ENCODE measurements at places on chromosomes 12 and 14.
A peak's percentile ranks its signal among the peaks of the same experiment; 100 is the strongest.

- ATAC-seq: no peak
These were observed 171.2 kb upstream of the EGLN3 start for GRCh38 chr14:34122081-34122480.

GRCh38 chr12:86550218-86551145 lies 294.3 kb upstream of the MGAT4C start:
- no peak for ATAC-seq

GRCh38 chr12:114995891-114996290 lies 311.9 kb upstream of the TBX3 start:
- no peak for ATAC-seq

DNA sequence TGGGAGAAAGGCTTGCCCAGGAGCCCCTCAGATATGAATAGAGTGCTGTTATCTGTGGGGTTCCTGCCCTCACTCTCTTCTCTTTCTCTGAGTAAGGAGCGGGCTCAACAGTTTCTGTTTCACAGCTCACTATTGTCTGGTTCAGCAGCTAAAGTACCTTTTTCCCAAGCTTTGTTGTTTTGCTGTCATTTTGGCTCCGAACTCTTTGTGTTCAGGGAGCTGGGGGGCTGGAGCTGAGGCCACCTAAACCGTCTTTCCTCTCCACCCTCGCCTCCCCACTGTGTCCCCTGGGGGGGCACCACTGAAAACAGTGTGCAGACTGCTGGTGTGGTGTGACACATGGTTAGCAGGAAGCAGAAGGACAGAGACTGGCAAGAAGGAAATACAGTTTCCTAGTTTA lies 51.4 kb downstream of the FBXW8 start:
- no peak for ATAC-seq

DNA sequence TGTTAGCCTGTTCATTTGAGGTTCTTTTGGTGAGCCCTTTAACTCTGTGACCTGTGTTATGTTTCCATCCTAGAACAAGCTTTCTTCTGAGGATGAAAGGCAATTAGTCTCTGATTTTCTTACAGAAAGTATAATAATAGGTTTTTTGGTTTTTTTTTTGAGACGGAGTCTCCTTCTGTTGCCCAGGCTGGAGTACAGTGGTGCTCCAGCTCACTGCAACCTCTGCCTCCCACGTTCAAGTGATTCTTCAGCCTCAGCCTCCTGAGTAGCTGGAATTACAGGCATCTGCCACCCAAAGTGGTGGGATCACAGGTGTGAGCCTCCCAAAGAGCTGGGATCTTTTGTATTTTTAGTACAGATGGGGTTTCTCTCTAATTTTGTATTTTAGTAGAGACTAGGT lies 52.7 kb upstream of the SYNE2 start:
- ATAC-seq: peak; percentile 58

- ATAC-seq: no peak
These were observed 4.2 kb downstream of the PLEKHG3 start for GRCh38 chr14:64708148-64709004.

- no peak for ATAC-seq
These were observed 226.2 kb downstream of the TRHDE start for GRCh38 chr12:72498354-72498753.

- ATAC-seq: no peak
These were observed 56.4 kb downstream of the MON2 start for GRCh38 chr12:62522984-62523383.

DNA sequence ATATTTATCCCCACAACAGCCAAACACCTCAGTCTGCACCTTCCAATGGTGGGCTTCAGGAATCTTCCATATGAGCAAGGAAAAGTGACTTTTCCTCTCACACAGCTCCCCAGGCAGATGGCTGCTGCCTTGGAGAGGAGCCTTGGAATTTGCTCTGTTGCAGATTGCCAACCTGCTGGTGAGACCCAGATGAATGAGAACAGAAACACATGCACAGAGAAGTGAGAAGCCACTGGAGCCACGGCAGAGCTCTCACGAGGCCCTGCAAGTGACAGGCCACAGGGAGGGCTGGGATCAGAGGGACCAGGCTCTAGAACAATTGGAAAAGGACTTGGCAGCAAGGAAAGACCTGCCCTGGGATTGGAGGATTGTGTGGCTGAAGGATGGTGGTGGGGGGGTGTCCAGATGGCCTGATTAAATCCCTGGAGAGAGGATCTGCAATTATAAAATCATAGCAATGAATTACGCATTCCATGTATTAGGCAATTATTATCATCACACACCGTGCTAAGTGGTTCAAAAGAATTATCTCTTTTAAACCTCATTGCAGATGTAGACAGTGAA lies 84.9 kb upstream of the PWP1 start:
- no peak for ATAC-seq

- ATAC-seq: no peak
These were observed 29.5 kb downstream of the MYO1H start for GRCh38 chr12:109377139-109377685.

GRCh38 chr14:77543637-77544334 lies 45.2 kb upstream of the ISM2 start:
- no peak for ATAC-seq

- no peak for ATAC-seq
These were observed 25.8 kb downstream of the SNRNP35 start for GRCh38 chr12:123483602-123484248.

GRCh38 chr12:130764475-130765185 lies 48.5 kb upstream of the RIMBP2 start:
- ATAC-seq: no peak

DNA sequence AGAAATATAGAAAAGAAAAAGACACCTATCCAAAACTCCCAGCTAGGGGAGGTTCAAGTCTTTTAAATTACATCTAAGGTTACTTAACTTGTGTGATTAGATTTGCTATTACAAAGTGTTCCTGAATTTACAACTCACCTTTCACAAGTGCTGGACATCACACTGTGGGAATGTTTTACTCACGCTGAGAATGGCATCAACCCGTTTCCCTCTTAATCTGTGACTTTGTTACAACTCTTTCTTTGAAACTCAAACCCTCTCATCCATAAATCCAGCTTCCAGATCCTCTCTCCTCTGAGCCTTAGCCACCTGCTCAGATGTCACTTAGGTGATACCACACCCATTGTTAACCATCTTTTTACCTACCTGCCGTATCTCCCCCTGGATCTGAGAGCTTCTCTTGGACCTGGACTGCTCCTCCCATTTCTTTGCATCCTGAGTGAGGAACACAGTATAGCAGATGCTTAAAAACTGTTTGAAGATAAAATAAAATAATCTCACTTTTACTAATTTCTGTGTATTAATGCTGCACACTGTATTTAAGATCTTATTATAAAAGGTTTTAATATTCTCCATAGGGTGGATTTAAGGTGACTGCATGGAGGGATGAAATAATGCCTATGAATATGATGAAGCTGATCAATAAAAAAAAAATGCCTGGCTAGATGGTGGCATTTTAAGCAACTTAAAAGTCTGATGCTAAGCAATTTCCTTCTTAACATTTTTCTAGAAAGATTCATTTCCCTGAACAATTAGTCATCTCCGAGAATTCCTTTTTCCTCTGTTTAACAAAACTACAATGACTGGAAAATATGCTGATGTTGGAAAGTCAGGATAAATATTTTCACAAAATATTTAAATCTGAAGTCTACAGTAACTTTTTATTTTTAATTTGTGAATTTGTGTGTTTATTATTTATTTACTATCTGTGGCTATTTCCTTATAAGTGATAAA lies 39.1 kb upstream of the NAP1L1 start:
- peak; percentile 39 for ATAC-seq

- ATAC-seq: no peak
These were observed 399.8 kb upstream of the USP15 start for GRCh38 chr12:61860451-61860850.

GRCh38 chr12:68435816-68436215 lies 103.7 kb upstream of the MDM1 start:
- no peak for ATAC-seq

GRCh38 chr12:129101404-129101803 lies 248.1 kb downstream of the GLT1D1 start:
- no peak for ATAC-seq

DNA sequence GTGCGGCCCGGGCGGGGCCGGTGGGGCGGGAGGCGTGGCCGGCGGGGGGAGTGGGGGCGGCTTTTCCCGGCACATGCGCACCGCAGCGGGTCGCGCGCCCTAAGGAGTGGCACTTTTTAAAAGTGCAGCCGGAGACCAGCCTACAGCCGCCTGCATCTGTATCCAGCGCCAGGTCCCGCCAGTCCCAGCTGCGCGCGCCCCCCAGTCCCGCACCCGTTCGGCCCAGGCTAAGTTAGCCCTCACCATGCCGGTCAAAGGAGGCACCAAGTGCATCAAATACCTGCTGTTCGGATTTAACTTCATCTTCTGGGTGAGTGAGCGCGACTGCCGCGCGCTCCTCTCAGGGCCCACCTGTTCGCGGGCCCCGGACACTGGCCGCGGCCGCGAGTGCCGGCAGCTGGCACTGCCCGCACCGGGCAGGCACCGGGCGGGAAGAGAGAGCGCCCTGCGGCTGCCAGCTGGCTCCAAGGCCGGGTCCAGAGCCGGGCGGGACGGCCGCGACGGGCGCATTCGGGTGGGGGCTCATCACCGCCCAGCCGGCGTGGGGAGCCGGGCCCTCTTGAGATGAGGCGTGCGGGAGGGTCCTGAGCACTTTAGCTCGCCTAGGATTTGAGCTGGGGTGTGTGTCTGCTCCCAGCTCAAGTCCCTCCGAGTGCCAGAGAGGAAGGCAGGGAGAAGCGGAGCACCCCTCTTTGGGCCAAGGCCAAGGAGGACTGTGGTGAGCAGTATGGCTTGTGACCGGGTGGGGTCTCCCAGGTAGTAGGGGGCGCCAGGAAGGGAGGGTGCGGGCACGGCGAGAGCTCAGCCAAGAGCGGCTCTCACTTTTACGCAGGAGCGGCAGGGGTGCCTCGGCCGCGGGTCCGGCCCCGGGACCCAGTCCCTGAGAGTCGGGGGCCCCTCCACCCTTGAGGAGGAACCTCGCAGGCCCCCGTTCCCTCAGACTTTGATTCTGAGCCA lies at the start of gene CD9:
TSS of gene CD9 (plus strand) at position 145 of the 957 bp plus-strand sequence. CDS start at position 245, 100 bp downstream.
- ATAC-seq: peak; percentile 59

DNA sequence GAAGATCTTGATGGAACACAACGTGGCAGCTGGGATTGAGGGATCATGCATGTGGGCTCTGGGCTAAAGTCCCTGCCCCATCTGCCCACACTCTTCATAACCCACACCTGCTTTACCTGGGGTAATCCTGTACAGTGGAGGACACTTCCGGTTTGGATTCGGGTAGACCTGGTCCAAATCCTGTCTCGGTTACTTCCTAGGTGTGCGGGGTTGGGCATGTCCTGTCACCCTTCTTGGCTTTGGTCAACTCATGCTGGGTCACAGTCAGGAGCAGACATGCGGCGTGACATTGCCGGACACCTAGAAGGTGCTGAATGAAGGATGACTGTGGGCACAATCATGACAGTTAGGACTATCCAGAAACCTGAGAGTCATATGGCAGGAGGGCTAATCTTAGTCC lies 30.7 kb upstream of the WSCD2 start:
- no peak for ATAC-seq

- ATAC-seq: no peak
These were observed 18.1 kb upstream of the KSR2 start for GRCh38 chr12:117986705-117987469.

DNA sequence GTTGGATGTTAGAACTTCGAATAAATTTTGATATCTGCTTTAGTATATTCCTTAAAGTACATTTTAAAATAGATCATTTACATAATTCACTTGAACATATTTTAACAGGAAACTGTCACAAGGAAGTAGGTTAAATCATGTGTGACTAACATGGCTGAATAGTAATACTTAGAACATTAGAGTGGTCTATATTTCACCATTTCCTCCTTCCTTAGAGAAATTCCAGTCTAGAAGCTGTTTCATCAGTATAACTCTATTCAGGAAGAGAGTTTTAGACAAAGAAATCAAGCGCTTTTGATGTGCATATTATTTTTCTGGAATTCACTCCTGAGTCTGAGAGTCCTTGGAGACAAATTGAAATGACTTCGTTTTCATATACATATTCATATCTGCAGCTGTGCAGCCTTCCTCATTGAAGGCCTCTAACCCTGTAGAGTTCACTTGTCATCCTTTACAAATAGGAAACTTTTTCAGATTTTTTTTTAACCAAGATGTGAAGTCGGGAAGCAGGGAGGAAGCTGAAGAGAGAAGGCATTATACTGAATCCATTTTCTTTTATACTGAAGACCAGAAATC lies 28.4 kb downstream of the IRAK3 start:
- no peak for ATAC-seq

DNA sequence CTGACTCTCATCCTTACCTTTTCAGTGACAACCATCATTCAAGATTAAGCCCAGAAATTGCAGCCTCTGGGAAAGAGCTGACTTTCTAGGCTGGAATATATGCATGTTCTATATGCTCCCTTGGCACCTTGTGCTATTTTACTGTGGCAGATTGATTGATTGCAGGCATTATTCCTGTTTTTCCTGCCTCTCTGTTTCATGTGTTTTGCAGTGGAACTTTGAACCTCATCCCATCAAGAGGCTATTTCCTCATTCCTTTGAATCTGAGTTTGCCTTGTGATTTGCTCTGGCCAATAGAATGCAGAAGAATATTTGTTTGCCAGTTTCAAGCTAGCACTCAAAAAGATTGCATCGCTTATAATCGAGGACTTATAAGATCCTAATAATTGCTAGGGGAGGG lies 174.8 kb upstream of the DCN start:
- ATAC-seq: no peak

DNA sequence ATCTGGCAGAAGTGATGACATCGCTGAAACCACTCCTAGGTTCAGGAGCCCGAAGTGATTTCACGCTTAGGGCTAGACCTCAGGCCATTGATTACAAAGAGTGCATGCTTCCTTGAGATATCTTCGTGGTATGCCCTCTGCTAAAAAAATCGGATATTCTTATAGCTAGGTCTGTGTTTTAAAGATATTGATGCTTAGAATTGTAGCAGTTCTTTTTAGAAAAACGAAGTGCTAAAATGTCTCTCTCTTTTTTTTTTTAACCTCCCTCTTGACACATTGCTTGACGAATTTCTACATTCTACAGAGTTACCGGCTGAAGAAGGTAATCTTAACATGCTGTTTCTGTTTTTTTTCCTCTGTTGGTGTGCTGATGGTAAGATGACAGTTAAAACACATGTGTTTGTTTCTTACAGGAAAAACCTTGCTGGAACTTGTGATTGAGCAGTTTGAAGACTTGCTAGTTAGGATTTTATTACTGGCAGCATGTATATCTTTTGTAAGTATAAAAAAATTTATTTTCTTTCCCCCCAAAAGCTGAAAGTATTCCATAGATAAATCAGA lies 1.3 kb downstream of the ATP2A2 start:
- peak; percentile 11 for ATAC-seq

DNA sequence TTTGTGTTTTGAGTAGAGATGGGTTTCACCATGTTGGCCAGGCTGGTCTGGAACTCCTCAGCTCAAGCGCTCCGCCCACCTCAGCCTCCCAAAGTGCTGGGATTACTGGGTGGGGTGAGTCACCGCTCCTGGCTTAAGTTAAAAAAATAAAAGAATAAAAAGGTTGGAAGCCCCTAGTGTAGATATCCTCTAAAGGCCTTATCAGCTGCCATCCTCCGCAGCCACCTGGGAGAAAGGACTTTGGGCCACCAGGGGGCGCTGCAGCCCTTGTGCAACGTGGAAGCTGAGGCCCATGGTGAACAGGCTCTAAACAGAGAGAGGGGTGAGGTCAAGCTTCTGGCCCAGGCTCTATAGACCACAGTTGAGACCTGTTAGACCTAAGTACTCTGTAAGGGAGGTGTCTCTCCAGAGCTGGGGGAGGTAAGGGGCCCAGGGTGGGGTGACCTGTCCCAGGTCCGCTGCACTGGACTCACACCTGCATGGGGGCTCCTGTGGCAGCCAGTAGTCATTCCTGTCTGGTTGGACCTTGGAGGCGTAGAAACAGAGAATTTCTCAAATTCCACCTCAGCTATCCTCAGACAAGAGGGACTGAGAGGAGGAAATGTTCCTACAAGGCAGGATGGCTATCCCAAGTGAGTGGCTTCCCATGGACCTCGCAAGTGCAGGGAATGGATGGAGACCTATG lies 14.0 kb upstream of the RACGAP1 start:
- ATAC-seq: peak; percentile 98

GRCh38 chr12:129241852-129242251 lies 388.6 kb downstream of the GLT1D1 start:
- ATAC-seq: no peak

Data from SK-N-SH treated with all-trans-retinoic acid at 6 μM for 48 hours (cell line).